ENCODE measurements at places on chromosomes 2 and 18. TPM values are rescaled to one million over a fixed set of nuclear protein-coding genes. Genes with fewer than 3 reads are reported as not detected.

The GPR75 gene
- 1.2 TPM for total RNA-seq

The CHST10 gene
- 8.6 TPM for total RNA-seq

The TIMM21 gene
- total RNA-seq = 63.6 TPM

The FZD7 gene
- 10.7 TPM for total RNA-seq

The KLF7 gene
- total RNA-seq = 18.6 TPM

All from regular cardiac myocyte (primary cell).